ENCODE measurements at places on chromosomes 12 and 14.

DNA sequence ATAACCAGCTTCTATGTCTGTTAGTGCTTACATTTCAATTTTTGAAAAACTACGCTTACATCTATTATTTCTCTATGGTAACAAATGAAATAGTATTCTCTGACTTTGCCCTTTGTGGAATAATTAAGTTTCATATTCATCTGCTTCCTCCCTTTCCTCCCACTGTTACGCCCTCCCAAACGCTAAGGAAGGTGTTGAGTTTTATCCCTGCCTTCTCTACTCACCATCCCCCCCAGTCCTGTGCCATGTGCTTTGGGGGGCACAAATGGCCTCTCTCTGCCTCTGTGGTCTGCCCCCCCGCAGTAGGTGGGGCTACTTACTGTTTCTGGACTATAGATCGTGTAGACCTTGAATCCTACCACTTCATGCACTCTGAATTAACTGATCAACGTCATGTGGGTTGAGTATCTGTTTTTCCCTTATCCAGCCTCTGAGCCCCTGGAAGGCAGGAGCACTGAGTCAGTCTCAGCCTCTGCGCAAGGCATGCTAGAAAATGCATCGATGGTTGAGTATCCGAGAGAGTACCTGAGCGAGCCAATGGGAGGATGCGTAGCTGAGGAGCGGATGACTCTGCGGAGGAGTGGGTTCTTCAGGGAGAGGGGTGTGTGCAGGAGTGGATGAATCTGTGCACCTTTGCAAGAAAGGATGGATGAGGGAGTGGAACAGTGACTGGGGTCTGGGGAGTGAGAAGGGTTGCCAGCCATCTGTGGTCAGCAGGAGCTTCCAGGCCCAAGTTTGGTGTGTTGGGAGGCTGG is 114.5 kb upstream of the RTL1 start:
- DNase-seq: no peak

DNA sequence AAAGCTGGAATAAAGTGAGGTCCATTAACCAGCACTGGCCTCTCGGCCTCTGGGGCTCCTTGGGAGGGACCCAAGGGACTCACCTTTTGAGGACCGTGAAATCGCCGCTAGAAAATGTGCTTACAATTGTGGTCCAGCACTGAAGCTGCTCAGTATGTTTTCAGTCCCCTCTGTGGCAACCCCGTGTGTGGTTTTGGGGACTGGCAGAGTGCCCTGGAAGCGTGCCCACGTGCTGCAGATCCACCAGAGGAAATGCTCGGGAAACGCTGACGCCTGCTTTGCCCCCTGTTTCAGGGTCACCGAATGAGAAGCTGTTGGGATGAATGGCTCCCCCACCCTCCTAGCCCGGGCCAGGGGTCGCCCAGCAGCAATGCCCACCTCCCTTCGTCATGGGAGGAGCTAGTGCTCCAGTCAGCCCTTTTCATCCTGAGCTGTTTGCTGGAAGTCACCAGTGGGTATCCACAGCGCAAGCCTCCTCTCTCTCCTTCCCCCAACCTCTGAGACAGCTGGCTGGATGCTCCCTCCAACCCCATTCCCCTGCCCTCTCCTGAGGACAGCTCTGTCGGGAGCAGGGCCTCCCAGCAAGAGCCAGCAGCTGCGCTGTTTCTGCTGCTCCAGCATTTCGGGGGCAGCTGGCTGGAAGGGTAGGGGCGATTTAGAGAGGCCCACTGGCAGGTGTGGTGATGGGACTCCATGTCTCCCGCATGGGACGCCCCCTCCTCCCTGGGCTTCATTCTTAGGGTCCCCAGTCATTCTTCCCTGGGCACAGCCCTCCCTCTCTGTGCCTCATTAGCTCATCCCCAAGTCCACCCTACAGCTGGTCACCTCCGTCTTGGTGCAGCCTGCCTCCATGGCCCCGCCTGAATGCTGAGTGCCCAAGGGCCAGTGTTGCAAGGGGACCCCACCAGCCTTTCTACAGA is 33.2 kb upstream of the PPP1R13B start:
- DNase-seq: no peak

GRCh38 chr14:60356386-60356785 is 107.4 kb downstream of the PPM1A start:
- no peak for DNase-seq

DNA sequence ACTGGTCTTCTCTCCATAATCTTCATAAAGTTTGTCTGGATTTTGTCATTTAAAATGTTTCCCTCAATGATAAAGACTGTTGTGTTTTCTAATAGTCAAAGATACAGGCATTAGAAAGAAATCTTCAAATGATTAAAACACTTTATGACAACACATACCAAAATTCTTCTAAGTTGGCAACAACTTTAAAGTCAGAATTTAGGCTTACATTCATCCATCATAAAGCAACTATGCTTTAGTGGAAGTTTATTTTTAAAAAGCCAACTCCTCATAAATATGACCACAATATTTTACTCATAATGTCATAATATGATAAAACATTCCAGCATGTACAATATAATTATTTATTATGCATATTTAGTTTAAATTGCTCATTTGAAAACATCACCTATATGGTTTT is 17.2 kb upstream of the CCER1 start:
- no peak for DNase-seq

Measured in activated T-cell treated with anti-CD3 and anti-CD28 coated beads for 24 hours (primary cell).